ENCODE measurements at places on chromosomes 2 and 18.
A peak's percentile ranks its signal among the peaks of the same experiment; 100 is the strongest.

- DNase-seq, result no peak
These were observed 49.4 kb downstream of the ETAA1 start for GRCh38 chr2:67446491-67446911.

DNA sequence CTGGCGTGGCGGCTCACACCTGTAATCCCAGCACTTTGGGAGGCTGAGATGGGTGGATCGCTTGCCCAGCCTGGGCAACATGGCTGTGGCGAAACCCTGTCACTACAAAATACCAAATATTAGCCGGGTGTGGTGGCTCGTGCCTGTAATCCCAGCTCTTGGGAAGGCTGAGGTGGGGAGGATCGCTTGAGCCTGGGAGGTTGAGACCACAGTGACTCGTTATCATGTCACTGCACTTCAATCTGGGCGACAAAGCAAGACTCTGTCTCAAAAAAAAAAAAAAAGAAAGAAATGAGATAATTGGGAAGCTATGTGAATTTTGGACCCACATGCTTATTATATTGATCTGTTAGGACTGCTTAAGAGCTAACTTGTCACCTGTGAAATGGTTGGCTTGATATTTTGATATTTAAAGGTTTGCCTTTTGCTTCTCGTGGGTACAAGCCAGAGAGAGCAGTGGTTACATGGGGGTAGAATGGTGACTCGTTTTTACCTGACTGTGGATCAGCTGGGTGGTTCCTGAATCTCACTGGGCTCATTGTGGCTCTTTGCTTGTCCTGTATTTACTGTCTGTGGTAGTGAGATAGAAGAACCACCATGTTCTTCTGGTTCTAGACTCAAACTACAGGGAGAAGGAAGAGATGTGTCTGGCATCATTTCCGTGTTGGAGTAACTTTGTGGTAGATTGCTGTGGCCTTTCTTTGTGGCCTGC lies 28.9 kb downstream of the ZNF532 start:
- DNase-seq, result peak; percentile 8

DNA sequence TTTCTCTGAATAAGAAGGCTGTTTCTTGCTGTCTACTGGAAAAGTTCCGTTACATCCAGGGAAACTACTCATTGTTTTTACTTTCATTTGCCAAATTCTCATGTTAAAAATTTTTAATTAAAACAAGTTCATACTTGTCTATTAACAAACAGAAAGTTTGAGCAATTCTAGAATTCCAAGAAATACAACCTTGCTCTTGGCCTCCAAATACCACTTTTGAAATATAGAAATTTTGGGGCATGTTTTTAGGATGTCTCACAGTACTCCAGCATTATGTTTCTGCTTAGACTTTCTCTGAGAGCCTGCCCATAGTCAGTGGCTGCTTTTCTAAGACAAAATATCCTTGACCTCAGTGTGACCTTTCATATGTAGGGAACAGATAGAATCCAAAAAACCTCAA lies 228.7 kb upstream of the RND3 start:
- no peak for DNase-seq

DNA sequence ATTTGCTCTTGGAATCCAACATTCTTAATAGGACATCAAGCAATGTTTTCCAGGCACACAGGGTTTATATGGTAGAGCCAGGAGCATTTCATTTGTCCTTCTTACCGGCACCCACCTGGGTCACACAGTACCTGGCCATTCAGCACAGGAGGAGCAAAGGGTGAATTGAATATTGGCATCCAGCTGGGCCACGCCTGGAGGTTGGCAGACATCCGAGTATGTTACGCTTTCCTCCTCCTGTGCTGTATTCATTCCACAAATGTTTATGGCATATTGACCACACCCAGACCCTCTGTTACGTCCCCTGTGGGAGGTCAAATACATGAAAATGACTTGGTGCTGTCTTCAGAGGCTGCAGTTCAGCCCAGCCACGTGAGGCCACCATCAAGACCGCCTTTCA lies 206.2 kb downstream of the RTP5 start:
- no peak for DNase-seq

DNA sequence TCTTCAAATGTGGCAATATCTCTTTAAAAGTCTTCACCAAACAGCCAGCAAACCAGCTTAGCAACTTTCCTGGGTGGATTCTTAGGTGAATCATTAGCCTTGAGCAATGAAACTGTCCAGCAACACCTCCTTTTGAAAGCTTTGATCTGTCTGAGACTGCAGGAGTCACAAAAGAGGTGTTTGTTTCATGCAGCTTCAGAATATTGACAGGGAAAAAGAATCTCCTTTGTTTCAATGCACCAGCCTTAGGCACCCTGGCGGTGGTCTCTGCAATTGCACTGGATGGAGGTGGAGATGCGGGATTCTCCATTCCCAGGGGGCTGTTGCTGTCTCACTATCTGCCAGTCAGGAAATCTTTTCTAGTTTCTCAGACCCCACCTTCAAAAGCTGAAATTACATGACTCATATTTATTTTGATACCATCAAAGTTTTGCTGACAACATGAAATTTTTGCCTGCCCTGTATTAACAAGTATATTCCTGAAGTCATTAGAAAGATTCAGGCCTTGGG lies 76.0 kb upstream of the DSG1 start:
- DNase-seq, result no peak

DNA sequence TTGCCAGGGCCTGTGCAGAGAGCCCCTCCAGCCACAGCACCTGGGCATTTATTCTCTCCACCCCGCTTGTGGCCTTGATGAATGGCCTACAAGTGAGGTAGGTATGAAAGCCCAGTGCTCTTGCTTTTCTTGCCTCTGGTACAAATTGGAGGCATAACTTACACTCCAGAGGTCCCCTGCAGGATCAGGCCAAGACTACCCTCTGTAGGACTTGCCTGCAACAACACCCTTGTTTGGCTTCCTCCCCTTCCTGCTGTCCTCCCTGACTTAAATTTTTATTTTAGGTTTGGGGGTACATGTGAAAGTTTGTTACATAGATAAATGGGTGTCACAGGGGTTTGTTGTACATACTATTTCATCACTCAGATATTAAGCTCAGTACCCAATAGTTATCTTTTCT lies 95.7 kb downstream of the CDC42EP3 start:
- DNase-seq, result no peak

DNA sequence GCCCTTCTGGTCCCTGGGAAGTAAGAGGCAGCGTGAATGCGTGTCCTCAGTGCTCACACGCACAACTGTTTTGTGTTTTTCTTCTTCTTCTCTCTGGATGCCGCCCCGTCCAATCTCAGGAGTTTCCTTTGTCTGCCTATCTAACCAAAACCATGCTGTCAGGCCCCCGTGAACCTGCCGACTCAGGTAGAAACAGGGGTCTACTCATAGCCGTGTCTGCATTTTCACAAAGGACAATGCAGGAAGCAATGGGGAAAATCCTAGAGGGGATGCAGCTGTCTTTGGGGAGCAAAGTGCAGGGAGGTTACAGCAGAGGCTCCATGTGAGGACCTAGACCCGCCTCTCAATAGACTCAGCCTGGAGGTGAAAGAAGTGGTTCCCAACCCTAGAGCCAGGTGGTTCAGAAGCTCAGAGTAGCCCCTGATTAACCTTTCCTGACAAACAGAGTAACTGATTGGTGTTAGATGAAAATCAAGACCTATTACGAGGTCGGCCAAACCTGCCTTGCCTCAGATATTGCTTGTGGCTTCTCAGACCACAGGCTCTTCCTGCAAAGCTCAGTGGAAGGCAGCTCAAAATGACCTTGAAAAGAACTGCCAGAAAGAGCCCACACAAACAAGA lies 49.3 kb downstream of the CD226 start:
- peak; percentile 33 for DNase-seq

DNA sequence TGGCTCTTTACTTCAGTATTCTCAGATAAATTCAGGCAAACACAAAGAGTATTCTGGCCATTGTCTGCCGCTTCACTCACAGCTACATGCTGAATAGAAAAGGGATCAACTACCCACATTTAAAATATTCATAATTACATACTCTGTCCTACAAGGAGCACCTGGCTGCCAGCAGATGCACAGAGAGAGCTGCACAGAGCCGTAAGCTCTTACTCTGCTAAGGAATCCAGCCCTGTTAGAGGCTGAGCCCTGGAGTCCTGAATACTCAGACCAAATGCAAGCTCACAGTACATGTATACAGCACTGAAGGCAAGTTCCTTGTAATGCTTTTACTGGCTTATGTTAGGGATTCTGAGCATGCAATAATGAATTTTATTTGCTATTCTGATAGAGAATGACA lies 80.3 kb downstream of the FTCDNL1 start:
- no peak for DNase-seq

- DNase-seq, result no peak
These were observed 629.9 kb upstream of the ACVR2A start for GRCh38 chr2:147214914-147215313.

DNA sequence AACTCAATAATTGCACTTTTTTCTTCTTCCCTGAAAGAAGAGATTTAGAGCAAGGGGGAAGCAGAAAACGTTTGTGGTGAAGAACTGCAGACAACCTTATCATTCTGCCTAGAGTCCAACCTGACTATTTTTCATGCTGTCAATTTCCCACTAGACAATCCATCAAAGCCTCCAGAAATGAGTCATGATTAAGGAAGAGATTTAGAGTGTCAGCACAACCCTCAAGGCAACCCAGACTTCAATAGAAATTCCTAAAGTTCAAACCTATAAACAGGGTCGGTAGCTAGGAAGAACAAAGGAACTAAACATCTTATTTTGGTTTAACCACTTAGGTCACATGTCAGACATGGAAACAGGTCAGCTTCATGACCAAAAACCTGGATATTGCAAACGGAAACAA lies 86.9 kb downstream of the SLC25A12 start:
- no peak for DNase-seq

DNA sequence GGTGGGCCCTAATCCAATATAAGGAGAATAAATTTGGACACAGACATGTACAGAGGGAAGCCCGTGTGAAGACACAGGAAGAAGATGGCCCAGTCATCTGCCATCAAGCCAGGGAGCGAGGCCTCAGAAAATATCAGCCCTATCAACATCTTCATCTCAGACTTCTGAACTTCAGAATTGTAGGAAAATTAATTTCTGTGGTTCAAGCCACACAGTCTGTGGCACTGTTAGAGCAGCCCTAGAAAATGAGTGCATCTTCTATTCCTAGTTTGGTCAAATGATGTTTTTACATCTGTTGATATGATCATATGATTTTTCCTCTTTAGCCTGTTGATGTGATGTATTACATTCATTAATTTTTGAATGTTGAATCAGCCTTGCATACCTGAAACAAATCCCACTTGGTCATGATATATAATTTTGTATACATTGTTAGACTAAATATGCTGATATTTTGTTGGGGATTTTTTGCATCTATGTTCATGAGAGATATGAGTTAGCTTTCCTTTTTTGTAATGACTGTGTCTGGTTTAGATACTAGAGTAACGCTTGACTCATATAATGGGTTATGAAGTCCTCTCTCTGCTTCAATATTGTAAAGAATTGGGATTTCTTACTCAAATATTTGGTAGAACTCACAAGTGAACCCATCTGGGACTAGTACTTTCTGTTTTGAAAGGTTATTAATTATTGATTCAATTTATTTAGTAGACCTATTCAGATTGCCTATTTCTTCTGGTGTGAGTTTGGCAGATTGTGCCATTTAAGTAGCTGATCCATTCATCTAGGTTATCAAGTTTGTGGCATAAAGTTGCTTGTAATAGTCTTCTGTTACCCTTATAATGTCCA lies 451.4 kb downstream of the EIPR1 start:
- DNase-seq, result no peak

GRCh38 chr2:100198461-100199230 lies 56.3 kb upstream of the AFF3 start:
- DNase-seq, result no peak

- no peak for DNase-seq
These were observed 371.6 kb downstream of the TGIF1 start for GRCh38 chr18:3821524-3821923.

DNA sequence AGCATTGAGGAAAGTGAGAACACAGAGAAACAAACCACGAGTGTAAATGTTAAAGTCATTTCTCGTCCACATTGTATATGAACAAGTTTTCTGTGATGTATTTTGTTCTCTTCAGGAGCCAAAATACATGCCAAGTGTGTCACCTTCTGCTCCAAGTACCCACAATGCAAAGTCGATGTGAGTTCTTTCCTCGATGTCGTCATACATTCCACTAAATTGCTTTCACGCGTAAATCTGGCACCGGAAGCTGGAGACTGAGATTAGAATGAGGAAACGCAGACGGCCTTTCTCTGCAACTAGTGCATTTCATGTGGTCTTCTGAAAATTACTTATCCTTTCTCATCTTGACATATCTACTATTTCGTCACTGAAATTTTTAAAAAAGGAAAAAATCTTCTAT lies 118.5 kb upstream of the SALL3 start:
- DNase-seq, result no peak

GRCh38 chr2:132479155-132479554 lies 62.5 kb downstream of the GPR39 start:
- DNase-seq, result no peak

- DNase-seq, result no peak
These were observed 33.4 kb upstream of the LYPD1 start for GRCh38 chr2:132703396-132703795.

DNA sequence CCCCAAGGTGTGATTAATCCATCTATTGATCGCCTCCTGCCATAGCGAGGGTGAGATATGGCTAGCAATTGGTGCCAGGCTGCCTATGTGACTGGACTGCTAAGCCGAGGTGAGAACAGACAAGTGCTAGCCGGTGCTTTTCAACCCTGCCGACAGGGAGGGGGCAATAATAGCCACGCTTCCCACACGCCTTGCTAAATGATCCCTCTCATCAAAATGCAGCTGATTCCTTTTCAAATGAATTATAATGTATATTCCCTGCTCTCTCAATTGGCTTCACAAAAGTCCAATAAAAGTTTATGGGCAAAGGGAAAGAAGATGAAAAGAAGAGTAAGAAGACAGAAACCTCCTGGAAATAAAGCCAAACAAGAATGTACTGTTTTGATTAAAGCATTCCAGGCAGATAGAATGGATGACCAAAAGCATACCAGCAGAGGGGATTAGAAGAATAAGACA lies 235.6 kb downstream of the ICOS start:
- no peak for DNase-seq

- no peak for DNase-seq
These were observed 6.8 kb upstream of the PDK1 start for GRCh38 chr2:172549131-172549530.

- DNase-seq, result no peak
These were observed 56.4 kb downstream of the THADA start for GRCh38 chr2:43539436-43539835.

GRCh38 chr2:35339211-35339610 lies 1016.4 kb upstream of the CRIM1 start:
- DNase-seq, result no peak

- DNase-seq, result no peak
These were observed 154.7 kb downstream of the SOX11 start for GRCh38 chr2:5846881-5847280.

DNA sequence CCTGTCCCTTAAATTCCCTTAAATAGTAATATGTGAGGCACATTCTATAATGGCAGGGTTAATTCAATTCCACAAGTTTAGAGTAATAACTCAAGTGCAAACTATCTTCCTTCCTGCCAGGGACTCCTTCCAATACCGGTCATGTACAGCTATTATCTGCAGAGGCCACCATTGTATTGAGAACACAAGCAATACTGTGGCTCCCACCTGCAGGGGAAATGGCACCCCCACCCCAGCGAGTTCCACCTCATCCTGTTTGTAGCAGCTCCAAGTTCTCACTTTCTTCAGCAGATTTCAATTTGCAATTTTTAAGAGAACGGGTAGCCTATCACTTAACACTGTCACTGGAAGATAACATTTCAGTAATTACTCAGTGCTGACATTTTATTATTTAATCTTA lies 172.1 kb upstream of the PID1 start:
- no peak for DNase-seq
